CD4-positive, alpha-beta T cell treated with Interleukin-15 for 4 hours (primary cell): ENCODE measurements at places on chromosomes 1 and 21.
A peak's percentile ranks its signal among the peaks of the same experiment; 100 is the strongest.

- no peak for DNase-seq
These were observed 43.0 kb downstream of the TMCC2 start for GRCh38 chr1:205270764-205271163.

- peak; percentile 62 for DNase-seq
These were observed 76.6 kb downstream of the NDUFS5 start for GRCh38 chr1:39102537-39103327.

DNA sequence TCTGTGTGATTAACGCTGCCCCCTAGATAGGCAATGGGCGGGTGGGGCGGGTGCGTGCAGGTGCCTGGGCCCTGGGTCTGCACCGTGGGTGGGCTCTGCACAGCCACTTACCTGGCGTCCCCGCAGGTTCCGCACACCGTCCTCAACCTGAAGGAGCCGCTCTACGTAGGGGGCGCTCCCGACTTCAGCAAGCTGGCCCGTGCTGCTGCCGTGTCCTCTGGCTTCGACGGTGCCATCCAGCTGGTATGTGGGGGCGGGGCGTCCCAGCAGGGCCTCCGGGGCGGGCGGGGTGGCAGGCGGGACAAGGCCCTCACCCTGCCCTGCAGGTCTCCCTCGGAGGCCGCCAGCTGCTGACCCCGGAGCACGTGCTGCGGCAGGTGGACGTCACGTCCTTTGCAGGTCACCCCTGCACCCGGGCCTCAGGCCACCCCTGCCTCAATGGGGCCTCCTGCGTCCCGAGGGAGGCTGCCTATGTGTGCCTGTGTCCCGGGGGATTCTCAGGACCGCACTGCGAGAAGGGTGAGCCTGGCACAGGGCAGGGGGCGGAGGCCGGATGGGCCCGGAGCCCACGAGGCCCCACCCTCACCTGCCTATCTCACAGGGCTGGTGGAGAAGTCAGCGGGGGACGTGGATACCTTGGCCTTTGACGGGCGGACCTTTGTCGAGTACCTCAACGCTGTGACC, 22.8 kb downstream of the RNF223 start:
- DNase-seq: no peak

- no peak for DNase-seq
These were observed 314.8 kb upstream of the CXADR start for GRCh38 chr21:17197996-17198395.

DNA sequence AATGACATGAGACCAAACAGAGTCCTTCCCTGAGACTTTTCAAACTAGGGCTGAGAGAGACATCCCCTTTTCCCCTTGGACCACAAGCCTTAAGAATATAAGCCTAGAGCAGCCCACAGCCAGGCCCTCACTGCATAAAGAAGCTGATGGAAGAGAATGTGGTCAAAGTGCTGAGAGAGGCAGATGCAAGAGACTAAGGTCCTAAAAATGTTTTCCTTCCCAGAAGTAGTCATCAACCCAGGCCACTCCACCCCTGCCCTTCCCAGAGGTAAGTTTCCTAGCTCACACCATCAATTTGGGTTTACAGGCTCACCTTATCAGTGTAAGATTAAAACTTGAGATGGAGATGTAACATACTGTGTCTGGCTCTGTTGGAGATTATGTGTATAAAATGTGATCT, 58.2 kb downstream of the BCAR3 start:
- no peak for DNase-seq

- DNase-seq: peak; percentile 34
These were observed 1.9 kb downstream of the BTBD19 start for GRCh38 chr1:44810101-44810761.

DNA sequence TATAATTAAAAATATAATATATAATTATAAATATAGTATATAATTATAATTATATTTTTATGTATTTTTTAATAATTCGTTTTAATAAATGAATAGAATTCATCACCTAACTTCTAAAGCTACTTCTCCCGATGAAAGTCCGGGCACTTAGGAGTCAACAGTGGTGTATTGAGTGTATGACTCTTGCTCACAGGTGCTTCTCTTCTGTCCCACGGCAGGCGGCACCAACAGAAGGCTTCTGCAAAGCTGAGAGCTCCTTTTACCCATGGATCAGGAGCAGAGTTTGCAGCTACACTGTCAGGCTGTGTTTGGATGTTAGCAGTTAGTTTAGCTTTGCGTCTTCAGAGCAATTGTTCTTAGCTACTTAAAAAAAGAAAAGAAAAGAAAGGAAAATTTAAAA, 122.4 kb downstream of the LIPI start:
- DNase-seq: no peak

GRCh38 chr1:22702296-22703085, 8.1 kb upstream of the EPHB2 start:
- no peak for DNase-seq

- no peak for DNase-seq
These were observed 13.2 kb upstream of the EXO5 start for GRCh38 chr1:40495315-40495903.
